ENCODE measurements at places on chromosomes 3 and 15. TPM values are rescaled to one million over a fixed set of nuclear protein-coding genes. Genes with fewer than 3 reads are reported as not detected.

The CLN6 gene
- 24.3 TPM for total RNA-seq

The NXPE3 gene
- total RNA-seq: 1.7 TPM

The ZNF860 gene
- 0.39 TPM for total RNA-seq

The DUOXA2 gene
- not detected for total RNA-seq

The COL6A6 gene
- 0.93 TPM for total RNA-seq

The UCN2 gene
- total RNA-seq: not detected

The CLDN18 gene
- not detected for total RNA-seq

The SNTN gene
- not detected for total RNA-seq

The TNFSF10 gene
- total RNA-seq: 42.0 TPM

The MYZAP gene
- 0.65 TPM for total RNA-seq

The ISG20 gene
- total RNA-seq: 17.1 TPM

- no peaks in the 10 kb centered on the region for H3K27me3 ChIP-seq
- no peak for DNase-seq
- H3K36me3 ChIP-seq: no peaks in the 10 kb centered on the region
- no peak overlapping the region for H3K4me3 ChIP-seq
- H3K4me1 ChIP-seq: no peaks in the 10 kb centered on the region
- no peak overlapping the region for H3K27ac ChIP-seq
Observed at GRCh38 chr3:99145031-99145430, 243.5 kb upstream of the DCBLD2 start.

DNA sequence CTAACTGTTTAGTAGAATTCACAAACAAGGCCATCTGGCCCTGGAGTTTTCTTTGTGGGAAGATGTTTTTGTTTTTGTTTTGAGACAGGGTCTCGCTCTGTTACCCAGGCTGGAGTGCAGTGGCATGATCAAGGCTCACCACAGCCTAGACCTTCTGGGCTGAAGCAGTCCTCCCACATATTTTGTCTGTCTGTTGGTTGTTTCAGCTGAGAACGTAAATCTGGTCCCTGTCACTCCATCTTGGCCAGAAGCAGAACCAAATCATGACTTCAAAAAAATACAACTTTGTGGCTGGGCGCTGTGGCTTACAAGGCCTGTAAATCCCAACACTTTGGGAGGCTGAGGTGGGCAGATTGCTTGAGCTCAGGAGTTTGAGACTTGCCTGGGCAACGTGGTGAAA lies 27.1 kb downstream of the MRAS start:
- no peaks in the 10 kb centered on the region for H3K27me3 ChIP-seq
- no peak for DNase-seq
- H3K36me3 ChIP-seq: no peaks in the 10 kb centered on the region
- H3K27ac ChIP-seq: no peak overlapping the region

- H3K36me3 ChIP-seq: no peaks in the 10 kb centered on the region
- no peak overlapping the region for H3K27ac ChIP-seq
- no peaks in the 10 kb centered on the region for H3K4me1 ChIP-seq
Observed at GRCh38 chr15:46151786-46152185, 517.0 kb downstream of the SQOR start.

GRCh38 chr3:103653996-103654395 lies 1219.2 kb downstream of the ZPLD1 start:
- no peaks in the 10 kb centered on the region for H3K4me1 ChIP-seq
- H3K27ac ChIP-seq: no peak overlapping the region
- no peaks in the 10 kb centered on the region for H3K27me3 ChIP-seq
- no peak for DNase-seq

GRCh38 chr3:18027161-18027939 lies 284.9 kb upstream of the TBC1D5 start:
- H3K4me1 ChIP-seq: no peaks in the 10 kb centered on the region
- no peak overlapping the region for H3K27ac ChIP-seq
- no peak overlapping the region for H3K4me3 ChIP-seq
- no peaks in the 10 kb centered on the region for H3K27me3 ChIP-seq
- DNase-seq: no peak

DNA sequence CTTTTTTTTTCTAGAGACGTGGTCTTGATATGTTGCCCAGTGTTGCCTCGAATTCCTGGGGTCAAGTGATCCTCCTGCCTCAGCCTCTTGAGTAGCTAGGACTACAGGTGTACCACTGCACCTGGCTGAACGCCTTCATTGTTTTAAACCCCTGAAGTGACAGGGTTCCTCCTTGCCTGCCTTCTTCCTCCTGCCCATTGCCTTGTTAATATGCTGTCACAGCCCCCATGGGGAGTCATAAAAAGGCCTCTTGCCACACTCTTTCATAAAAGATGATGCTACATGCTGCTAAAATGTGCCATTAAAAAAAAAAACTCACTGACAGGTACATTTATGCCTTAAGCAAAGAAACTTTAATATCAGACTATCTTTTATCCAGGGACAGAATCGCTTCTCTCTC lies 116.8 kb upstream of the SKOR1 start:
- no peaks in the 10 kb centered on the region for H3K36me3 ChIP-seq
- no peaks in the 10 kb centered on the region for H3K27me3 ChIP-seq
- H3K4me3 ChIP-seq: no peak overlapping the region
- no peaks in the 10 kb centered on the region for H3K4me1 ChIP-seq
- H3K27ac ChIP-seq: no peak overlapping the region
- no peak for DNase-seq

- H3K27ac ChIP-seq: no peak overlapping the region
- DNase-seq: no peak
- H3K36me3 ChIP-seq: no peaks in the 10 kb centered on the region
- no peak overlapping the region for H3K4me3 ChIP-seq
Observed at GRCh38 chr3:97550408-97550807, 214.2 kb upstream of the ARL6 start.

GRCh38 chr3:58231666-58232065 lies 5.9 kb upstream of the ABHD6 start:
- no peak for DNase-seq
- no peaks in the 10 kb centered on the region for H3K36me3 ChIP-seq
- no peaks in the 10 kb centered on the region for H3K4me1 ChIP-seq
- peak overlapping the region; percentile 84 for H3K27ac ChIP-seq
- no peaks in the 10 kb centered on the region for H3K27me3 ChIP-seq
- H3K4me3 ChIP-seq: no peak overlapping the region

DNA sequence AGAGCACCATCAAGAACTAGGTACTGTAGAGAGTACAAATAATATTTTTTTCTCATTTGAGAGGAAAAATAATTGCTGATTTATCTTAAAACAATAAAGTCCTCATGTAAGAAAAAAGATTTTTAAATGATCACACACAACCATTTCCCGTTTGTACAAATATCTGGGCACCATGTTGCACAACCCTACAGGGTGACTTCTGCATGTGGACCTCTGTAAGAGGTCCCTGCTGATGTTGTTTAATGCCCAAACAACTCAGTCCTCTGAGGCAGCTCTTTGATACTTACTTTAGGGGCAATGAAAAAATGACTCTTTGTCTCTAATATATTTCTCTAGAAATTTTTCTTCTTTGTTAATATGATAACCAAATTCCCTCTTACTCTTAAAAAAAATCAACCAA lies 168.1 kb upstream of the SATB1 start:
- H3K36me3 ChIP-seq: no peaks in the 10 kb centered on the region
- no peak for DNase-seq

- no peaks in the 10 kb centered on the region for H3K27me3 ChIP-seq
- H3K4me1 ChIP-seq: no peaks in the 10 kb centered on the region
- H3K4me3 ChIP-seq: no peak overlapping the region
- no peak for DNase-seq
Observed at GRCh38 chr3:24497942-24498341, 3.3 kb upstream of the THRB start.

GRCh38 chr3:57992452-57993213 lies 15.6 kb upstream of the FLNB start:
- no peak overlapping the region for H3K27ac ChIP-seq
- H3K27me3 ChIP-seq: no peaks in the 10 kb centered on the region
- no peak for DNase-seq
- H3K36me3 ChIP-seq: no peaks in the 10 kb centered on the region
- no peaks in the 10 kb centered on the region for H3K4me1 ChIP-seq

- H3K4me1 ChIP-seq: no peaks in the 10 kb centered on the region
- no peak overlapping the region for H3K27ac ChIP-seq
Observed at GRCh38 chr3:184965639-184966430, 153.9 kb downstream of the VPS8 start.

- no peaks in the 10 kb centered on the region for H3K4me1 ChIP-seq
- H3K27me3 ChIP-seq: no peaks in the 10 kb centered on the region
- H3K27ac ChIP-seq: no peak overlapping the region
Observed at GRCh38 chr3:105907777-105908176, 39.0 kb upstream of the CBLB start.

DNA sequence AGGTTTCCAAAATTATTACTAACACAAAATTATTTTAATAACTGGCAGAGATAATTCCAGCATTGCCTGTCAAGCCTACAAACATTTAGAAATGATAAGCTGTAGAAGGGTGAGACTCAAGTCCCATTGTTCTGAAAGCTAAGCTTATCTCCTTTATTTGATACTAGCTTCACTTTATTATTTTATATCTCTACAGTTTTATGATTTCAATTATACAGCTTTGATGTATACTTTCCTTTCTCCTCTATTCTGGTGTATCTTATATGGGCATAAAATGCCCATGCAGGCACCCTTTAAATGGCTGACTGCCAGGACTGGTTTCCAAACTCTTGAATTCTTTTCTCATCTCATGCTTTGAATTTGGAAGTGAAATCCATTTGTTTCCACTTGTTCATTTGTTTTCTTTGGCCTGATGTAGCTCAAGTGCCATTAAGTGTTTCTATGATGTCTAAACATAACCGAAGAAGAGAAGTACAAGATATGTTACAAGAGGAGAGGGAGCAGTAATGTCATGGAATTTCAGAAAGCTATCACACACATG lies 372.1 kb upstream of the ARHGEF26 start:
- H3K36me3 ChIP-seq: no peaks in the 10 kb centered on the region
- no peak for DNase-seq
- no peaks in the 10 kb centered on the region for H3K27me3 ChIP-seq
- H3K4me1 ChIP-seq: no peaks in the 10 kb centered on the region
- no peak overlapping the region for H3K4me3 ChIP-seq
- no peak overlapping the region for H3K27ac ChIP-seq

GRCh38 chr3:132538072-132538471 lies 59.0 kb upstream of the ACKR4 start:
- no peak overlapping the region for H3K4me3 ChIP-seq
- no peaks in the 10 kb centered on the region for H3K36me3 ChIP-seq
- H3K27ac ChIP-seq: no peak overlapping the region

- H3K27me3 ChIP-seq: no peaks in the 10 kb centered on the region
- H3K4me1 ChIP-seq: no peaks in the 10 kb centered on the region
- no peak for DNase-seq
- H3K27ac ChIP-seq: peak overlapping the region; percentile 86
Observed at GRCh38 chr3:133575086-133575485, 1.6 kb downstream of the CDV3 start.

DNA sequence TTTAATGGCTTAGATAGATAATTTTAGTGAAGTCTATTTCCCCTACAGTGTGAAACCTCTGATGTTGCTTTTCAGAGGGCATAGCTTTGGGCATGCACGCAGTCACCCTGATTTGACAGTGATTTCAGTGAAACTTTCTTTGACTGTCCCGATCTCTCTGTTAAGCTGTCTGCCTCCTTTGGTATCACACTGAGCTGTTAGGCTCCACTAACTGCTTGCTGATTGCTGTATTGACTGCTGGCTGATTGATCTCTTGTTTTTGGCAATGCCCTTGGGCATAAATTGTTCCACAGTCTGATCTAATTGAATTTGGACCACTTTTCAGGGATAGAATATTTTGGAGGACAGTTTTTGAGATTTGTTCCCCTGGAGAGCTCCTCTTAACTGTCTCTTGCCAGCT lies 68.5 kb upstream of the CCDC54 start:
- no peak for DNase-seq
- H3K27me3 ChIP-seq: no peaks in the 10 kb centered on the region
- H3K4me3 ChIP-seq: no peak overlapping the region
- no peaks in the 10 kb centered on the region for H3K36me3 ChIP-seq
- H3K4me1 ChIP-seq: no peaks in the 10 kb centered on the region
- no peak overlapping the region for H3K27ac ChIP-seq

- H3K36me3 ChIP-seq: no peaks in the 10 kb centered on the region
- H3K4me3 ChIP-seq: no peak overlapping the region
Observed at GRCh38 chr3:127532561-127533203, 57.9 kb downstream of the TPRA1 start.

DNA sequence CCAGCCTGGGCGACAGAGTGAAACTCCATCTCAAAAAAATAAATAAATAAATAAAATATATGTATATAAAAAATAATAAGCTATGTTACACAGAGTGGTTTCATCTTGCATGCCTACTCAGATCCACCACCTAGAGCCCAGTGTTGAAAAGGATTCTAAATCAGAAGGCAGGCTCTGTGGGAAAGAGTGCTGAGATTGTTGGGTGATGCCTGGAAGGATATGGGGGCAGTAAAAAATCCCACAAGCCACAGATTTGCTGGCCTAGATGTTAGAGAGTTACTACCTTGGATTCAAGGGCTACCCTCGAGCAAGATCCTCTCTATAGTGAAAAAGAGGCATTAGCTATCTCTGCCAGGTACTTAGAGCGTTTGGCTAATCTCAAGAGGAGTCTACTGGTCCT lies 144.3 kb downstream of the STAC start:
- no peak overlapping the region for H3K27ac ChIP-seq
- H3K4me3 ChIP-seq: no peak overlapping the region
- H3K4me1 ChIP-seq: no peaks in the 10 kb centered on the region
- no peak for DNase-seq

GRCh38 chr3:8296461-8296860 lies 205.2 kb upstream of the LMCD1 start:
- DNase-seq: no peak
- H3K36me3 ChIP-seq: no peaks in the 10 kb centered on the region
- H3K4me3 ChIP-seq: no peak overlapping the region
- H3K4me1 ChIP-seq: no peaks in the 10 kb centered on the region

GRCh38 chr3:140842984-140843649 lies 98.5 kb upstream of the SLC25A36 start:
- no peak overlapping the region for H3K4me3 ChIP-seq
- no peaks in the 10 kb centered on the region for H3K27me3 ChIP-seq
- H3K4me1 ChIP-seq: no peaks in the 10 kb centered on the region
- no peaks in the 10 kb centered on the region for H3K36me3 ChIP-seq
- H3K27ac ChIP-seq: no peak overlapping the region
